ENCODE measurements at places on chromosomes 12 and 14.

DNA sequence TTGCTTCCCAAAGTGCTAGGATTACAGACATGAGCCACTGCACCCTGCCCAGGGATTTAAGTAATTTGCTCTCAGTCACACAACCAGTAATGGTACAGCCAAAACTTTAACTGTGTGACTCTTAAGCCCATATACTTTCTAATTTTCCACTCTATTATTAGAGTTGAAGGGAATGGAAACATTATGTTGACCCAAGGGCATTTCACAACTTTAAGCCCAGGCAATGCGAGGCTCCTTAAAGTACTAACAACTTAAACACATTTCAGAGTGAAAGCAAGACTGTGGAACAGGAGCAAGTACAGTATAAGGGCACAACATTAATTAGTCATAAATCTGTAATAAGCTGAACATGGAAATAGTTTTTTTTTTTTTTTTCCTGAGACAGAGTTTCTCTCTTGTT, 39.8 kb downstream of the BAZ1A start:
- no peak for DNase-seq

- no peak for DNase-seq
These were observed 89.4 kb downstream of the ATP23 start for GRCh38 chr12:58030566-58031279.

DNA sequence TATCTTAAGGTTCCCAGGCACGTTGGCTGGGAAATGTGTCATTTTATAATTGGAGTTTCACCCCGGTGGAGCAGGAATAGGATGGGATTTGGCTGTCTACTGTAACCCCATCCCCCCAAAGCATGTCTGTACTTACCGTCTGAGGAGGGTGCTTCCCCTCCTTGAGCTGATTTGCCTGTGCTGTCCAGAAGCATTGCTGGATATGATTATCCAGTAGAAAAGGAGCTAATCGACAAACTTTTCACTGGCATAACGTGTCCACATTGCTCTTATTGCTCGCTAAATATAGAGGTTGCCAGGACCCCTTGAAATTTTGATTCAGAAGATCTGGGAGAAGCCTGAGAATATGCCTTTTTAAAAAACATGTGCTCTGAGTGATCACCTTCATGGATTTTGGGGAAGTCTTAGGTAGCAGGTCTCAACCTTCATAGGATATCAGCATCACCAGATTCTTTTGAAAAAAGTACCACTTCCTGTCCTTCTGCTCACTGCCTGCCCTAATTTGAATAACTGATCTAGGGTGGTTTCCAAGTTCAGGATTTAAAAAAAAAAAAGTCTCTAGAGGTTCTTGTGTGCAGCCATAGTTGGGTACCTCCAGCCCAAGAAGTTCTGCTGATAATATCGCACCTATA, 80.4 kb upstream of the KCNA1 start:
- no peak for DNase-seq

DNA sequence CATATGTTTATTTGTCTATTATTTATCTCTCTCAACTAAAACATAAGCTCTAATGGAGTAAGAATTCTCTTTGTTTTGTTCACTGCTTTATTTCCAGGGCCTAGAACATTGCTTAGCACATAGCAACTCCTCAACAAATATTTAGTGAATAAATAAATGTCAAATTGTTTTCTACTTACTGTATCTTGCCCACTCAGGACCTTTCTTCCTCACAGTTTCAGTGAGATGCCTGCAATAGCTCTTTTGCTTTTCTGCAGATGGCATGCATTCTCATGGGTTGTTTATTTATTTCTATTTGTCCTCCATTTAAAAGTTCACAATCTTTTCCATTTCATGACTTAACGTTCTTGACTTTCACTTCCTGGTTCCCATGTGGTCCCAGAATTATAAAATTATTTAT, 94.9 kb upstream of the TTC7B start:
- DNase-seq, result no peak

DNA sequence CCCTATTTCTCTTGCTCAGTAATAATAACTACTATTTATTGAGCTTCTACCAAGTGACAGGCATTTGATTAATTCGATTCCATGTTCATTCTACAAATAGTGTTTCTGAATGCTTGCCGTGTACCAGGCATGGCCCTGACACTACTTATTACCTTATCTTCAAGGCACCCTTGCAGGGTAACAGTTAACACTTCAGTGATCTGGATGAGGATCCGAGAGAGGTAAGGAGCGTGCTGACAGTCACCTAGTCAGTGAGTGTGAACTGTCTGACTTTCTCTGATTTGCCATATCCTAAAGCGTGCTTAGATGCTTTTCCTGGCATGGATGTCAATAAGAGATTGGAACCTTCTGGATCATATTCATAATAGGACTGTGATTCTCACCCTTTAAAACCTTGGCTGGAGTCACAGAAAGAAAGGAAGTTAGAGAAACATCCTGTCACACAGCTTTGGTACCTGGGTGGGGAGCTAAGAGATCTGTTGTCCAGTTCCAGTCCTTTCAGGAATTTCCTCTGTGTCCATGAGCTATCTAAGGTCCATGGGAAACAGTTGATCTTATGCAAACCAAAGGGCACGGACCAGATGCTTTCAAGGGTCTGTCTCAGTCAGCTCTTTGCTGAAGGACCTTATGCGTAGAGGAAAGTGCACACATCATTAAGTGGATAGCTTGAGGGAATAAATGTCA, 54.8 kb downstream of the PPFIBP1 start:
- no peak for DNase-seq

Measured in hematopoietic multipotent progenitor cell treated with erythropoietin and hydrocortisone succinate and interleukin-3 and kit ligand, for 8 days (in vitro differentiated cells).